ENCODE measurements at places on chromosomes 3 and 15. TPM values are rescaled to one million over a fixed set of nuclear protein-coding genes. Genes with fewer than 3 reads are reported as not detected.

DNA sequence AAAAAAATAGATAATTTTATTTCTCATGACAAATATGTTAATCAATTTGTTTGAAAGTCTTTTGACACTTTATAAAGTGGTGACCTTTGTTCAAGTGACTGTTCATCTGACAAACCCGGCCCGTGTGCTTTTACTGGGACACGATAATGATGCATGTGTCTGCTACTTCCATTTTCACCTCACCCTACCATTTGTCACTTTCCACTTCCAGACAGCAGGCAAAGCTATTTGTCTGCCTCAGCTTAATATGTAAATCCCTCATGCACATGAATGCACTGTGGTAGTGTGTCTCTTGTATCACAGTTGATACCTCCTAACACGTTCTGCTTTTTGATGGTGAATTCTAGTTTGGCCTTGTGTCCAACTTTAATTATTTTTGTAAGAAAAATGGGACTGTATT lies 204.3 kb downstream of the BBX start:
- no peak for DNase-seq

The CFAP100 gene
- not detected for polyA plus RNA-seq

- no peak for DNase-seq
These were observed at the start of gene MSL2 for GRCh38 chr3:136196064-136196400. MSL2 (minus strand) TSS chr3:136196335; CDS start chr3:136195113, 1,222 bp downstream.

DNA sequence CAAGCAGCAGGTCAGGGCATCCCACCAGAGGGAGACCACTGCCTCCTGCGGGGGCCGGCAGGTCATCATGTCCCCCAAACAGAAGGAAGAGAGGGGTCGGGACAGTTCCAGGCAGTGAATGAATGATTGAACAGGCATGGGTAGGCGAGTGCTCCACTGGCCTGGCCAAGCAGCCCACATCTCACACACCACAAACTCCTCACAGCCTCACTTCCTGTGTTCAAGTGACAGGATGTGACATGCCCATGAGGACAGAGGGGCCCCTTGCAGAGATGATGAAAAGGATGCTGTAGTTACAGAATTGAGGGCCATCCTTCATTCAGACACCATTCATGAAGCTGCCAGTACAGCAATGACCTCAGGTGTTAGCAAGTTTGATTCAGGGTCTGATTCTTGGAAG lies 3.7 kb downstream of the IQSEC1 start:
- DNase-seq = no peak

- DNase-seq = no peak
These were observed 460 bp upstream of the ZMAT3 start for GRCh38 chr3:179072100-179072438.

- peak; percentile 61 for DNase-seq
These were observed 13.2 kb downstream of the TNIK start for GRCh38 chr3:171446801-171447578.

The IL20RB gene
- 110 TPM for polyA plus RNA-seq

DNA sequence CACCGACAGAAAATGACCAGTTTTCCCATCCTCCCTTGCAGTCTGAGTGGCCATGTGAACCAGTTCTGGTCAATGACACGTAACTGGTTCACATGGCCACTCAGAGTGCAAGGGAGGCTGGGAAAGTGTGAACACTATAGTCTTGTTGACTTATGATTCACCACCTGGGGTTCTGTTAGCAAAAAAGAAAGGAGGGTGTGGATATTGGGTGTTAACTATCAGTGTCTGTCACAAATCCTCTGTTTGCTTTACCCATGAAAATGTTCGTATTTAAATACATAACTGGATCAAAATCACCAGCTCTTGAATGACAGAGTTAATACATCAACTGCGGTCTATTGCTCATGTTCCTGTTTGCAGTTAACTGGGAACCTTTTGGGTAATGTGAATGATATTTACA lies 92.3 kb downstream of the ADAMTSL3 start:
- peak; percentile 20 for DNase-seq

- no peak for DNase-seq
These were observed 230.2 kb upstream of the HES1 start for GRCh38 chr3:193905541-193906396.

The GOLGA6L7 gene
- polyA plus RNA-seq = not detected
